ENCODE measurements at places on chromosomes 16 and 17. TPM values are rescaled to one million over a fixed set of nuclear protein-coding genes. Genes with fewer than 3 reads are reported as not detected.

The CTU2 gene
- 33.9 TPM for total RNA-seq

The CACNG4 gene
- total RNA-seq: 11.9 TPM

The KRTAP9-2 gene
- not detected for total RNA-seq

The GCGR gene
- total RNA-seq: 0.43 TPM

The SMIM22 gene
- not detected for total RNA-seq

The CTRB2 gene
- total RNA-seq: not detected

The DUXB gene
- not detected for total RNA-seq

The SOST gene
- total RNA-seq: not detected

The CDRT15 gene
- not detected for total RNA-seq

The SMPD3 gene
- 0.09 TPM for total RNA-seq

The SLC6A2 gene
- total RNA-seq: 0.05 TPM

The DLX4 gene
- total RNA-seq: 2.8 TPM

The SLC16A11 gene
- total RNA-seq: not detected

The ITGB4 gene
- 62.6 TPM for total RNA-seq

The AANAT gene
- 0.29 TPM for total RNA-seq

The SMTNL2 gene
- total RNA-seq: 0.42 TPM

The KRT12 gene
- not detected for total RNA-seq

The TM4SF5 gene
- 0.55 TPM for total RNA-seq

The KIF18B gene
- 37.2 TPM for total RNA-seq

The PARN gene
- 37.3 TPM for total RNA-seq

The AIPL1 gene
- not detected for total RNA-seq

The GUCY2D gene
- not detected for total RNA-seq

The ANKRD13B gene
- total RNA-seq: 26.5 TPM

The CHD9NB gene
- 1.7 TPM for total RNA-seq
